Suppressor macrophage treated with lipopolysaccharide for 1 hour (primary cell): ENCODE measurements at places on chromosomes 2 and 18.

DNA sequence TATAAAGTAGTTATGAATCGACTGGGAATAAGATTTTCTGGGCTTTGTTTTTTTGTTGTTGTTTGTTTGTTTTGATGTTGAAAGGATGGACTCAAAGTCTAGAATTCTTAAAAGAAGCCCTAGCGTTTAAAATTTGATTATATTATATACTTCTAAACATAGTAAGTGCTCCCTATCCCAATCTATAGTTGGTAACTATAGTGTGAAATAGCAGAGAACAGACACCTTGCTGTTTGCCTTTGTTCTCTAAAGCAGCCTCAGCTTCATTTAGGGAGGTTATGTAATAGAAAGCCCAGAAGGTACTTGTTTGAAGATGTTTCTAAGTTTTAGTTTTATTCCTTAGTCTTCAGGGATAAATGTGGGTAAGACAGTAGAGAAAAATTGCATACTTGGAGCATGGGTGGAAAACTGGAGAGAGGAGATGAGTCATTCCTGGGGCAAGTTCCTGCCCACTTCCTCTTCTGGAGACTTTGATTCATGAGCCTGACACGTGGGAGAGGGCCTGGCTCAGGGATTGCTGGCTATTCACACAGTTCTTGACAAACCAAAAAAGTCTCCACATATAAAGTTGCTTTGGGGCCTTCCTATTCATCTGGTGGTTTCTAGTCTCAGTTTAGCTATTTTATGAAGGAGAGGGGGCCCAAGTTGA, 131.9 kb downstream of the MYO1B start:
- peak; percentile 91 for DNase-seq

- DNase-seq = peak; percentile 1
Measured at GRCh38 chr2:146874260-146874658, 970.6 kb upstream of the ACVR2A start.

DNA sequence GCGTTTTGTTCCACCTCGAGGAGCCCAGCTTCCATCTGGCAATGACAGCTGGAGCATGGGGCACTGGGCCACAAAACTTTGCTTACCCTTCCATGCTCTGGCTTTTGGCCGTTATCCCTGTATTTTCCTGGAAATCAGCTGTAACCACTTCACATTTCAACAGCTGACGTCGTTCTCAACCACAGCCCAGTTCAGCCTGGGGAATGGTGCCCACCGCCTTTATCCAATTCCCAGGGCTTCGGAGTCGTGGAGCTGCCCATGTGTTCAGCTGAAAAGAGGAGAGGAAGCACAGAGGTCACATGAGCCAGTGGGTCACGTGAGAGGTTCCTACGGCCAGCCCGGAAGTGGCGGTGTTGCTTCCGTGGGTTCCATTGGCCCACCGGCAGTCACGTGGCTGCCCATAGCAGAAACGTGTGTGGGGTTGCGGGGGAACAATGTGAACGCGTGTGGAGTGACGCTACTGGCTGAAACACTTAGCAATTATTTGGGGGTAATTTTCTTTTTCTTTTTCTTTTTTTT, 16.7 kb upstream of the EDAR start:
- no peak for DNase-seq

- no peak for DNase-seq
Measured at GRCh38 chr2:53782676-53783075, 4.1 kb downstream of the ASB3 start.

- no peak for DNase-seq
Measured at GRCh38 chr2:240925568-240926515, 19.7 kb downstream of the CROCC2 start.

DNA sequence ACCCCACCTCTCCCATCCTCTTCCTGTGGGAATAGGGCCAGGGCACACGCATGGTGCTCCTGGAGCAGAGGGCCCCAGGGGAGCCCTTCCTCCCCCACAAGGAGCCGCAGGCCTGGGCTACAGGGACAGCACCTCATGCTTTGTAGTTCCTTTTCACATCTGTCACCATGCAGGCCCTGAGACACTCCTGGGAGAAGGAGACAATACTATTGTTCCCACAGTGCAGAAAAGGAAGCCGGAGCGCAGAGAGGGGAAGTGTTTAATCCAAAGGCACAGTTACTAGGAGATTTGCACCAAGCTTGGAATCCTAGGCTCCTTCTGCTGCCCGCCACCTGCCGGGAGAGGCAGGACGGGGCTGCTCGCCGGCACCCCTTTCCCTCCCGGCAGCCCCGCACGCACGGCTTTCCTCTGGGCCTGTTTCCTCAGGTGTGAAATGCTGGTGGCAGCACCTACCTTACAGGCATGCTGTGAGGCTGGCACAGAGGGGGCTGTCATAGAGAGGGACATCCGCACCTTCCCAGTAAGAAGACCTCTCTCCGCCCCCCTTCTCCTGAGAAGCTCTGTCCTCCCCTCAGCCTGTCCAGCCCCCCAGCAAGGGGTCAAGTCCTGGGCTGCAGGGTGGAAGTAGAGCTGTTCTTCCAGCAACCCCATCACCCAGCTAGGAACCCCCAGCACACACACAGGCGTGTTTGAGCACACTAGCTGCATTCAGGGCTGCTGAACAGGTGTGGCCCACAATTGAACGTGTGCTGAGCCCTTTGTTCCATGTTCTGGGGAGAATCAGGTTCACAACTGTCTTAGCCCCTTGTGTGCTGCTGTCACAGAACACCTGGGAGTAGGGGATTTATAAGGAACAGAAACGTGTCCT, 62.6 kb downstream of the SMAD7 start:
- no peak for DNase-seq
